Breast epithelium (tissue), 4 donors: ENCODE measurements at places on chromosomes 2 and 18. TPM values are rescaled to one million over a fixed set of nuclear protein-coding genes. Genes with fewer than 3 reads are reported as not detected.
A peak's percentile ranks its signal among the peaks of the same experiment; 100 is the strongest.

Gene EPAS1
- total RNA-seq, result 92.5 TPM

Gene EVX2
- total RNA-seq, result not detected

DNA sequence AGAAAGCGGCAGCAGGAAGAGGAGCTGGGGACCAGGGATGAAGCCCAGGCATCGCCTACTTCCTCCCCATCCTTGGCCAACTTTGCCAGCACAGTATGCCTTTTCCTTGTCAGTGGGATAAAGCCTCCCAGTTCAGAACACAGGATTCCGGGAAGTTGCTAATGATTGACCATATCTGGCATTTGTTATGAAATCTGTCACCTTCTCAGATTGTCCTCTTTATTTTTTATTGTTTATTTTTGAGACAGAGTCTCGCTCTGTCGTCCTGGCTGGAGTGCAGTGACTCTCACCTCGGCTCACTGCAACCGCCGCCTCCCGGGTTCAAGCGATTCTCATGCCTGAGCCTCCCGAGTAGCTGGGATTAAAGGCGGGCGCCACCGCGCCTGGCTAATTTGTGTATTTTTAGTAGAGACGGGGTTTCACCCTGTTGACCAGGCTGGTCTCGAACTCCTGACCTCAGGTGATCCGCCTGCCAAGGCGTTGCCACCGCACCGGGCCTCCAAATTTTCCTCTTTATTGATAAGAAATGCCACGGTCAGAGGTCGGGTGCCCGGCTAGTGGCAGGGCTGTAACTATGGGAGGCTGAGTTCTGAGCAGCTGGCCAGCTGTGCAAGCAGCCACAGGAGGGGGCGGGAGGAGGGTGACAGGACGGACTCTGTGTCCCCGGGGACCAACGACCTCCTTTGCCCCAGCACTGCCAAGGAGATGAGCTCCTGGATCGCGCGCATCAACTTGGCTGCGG is 24.4 kb downstream of the PSD4 start:
- H3K27me3 ChIP-seq, result no peaks in the 10 kb centered on the region
- no peaks in the 10 kb centered on the region for H3K36me3 ChIP-seq
- peak overlapping the region; percentile 88 for H3K27ac ChIP-seq
- peak overlapping the region; percentile 78 for H3K4me3 ChIP-seq
- DNase-seq, result no peak

- no peak overlapping the region for H3K27ac ChIP-seq
- no peak for DNase-seq
- no peak overlapping the region for H3K4me3 ChIP-seq
- no peaks in the 10 kb centered on the region for H3K27me3 ChIP-seq
These were observed 68.2 kb downstream of the HPCAL1 start for GRCh38 chr2:10370895-10371294.

Gene CRYGD
- not detected for total RNA-seq
